Keratinocyte (primary cell): ENCODE measurements at places on chromosomes 2 and 18.
A peak's percentile ranks its signal among the peaks of the same experiment; 100 is the strongest.

DNA sequence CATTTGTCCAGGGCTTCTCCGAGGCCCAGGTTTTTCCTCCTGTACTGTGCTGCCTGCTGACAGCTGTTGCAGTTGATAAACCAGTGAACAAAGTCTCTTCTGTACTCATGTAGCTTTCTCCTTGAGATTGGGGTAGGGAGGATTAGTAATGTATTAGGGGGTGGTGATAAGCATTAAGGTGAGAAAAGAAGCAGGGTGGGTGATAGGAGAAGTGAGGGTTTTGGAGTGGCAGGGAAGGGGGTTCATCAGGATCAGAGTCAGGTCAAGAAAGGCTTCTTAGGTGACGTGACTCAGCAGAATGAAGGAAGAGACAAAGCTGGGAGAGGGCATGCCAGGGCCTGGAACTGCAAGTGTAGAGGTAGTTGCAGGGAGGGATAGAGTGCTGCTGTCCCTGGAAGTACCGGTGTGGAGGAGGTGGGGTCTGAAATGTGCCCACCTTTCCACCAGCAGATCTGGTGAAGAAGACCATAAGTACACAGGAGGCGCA, 48.7 kb downstream of the PKP4 start:
- no peak for DNase-seq

DNA sequence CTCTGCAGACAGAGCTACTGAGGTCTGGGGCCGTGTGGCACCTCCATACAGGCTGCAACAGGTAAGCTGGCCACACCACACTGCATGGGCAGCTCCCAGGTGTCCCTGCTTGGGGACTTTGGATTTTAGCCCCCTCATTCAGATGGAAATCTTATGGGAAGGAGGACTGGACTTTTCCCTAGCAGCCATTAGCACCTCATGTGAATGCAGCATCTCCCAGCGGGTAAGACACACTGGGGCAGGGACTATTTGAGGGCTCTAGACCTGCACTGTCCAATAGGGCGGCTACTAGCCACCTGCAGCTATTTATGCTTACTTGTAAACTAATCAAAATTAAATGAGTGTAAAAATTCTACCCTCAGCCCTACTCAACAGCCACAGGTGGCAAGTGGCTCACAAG, 34.2 kb upstream of the GLI2 start:
- DNase-seq, result no peak

GRCh38 chr2:73068147-73068546, 3.4 kb downstream of the SFXN5 start:
- DNase-seq, result no peak

GRCh38 chr18:59932401-59932800, 32.6 kb downstream of the PMAIP1 start:
- DNase-seq, result no peak

DNA sequence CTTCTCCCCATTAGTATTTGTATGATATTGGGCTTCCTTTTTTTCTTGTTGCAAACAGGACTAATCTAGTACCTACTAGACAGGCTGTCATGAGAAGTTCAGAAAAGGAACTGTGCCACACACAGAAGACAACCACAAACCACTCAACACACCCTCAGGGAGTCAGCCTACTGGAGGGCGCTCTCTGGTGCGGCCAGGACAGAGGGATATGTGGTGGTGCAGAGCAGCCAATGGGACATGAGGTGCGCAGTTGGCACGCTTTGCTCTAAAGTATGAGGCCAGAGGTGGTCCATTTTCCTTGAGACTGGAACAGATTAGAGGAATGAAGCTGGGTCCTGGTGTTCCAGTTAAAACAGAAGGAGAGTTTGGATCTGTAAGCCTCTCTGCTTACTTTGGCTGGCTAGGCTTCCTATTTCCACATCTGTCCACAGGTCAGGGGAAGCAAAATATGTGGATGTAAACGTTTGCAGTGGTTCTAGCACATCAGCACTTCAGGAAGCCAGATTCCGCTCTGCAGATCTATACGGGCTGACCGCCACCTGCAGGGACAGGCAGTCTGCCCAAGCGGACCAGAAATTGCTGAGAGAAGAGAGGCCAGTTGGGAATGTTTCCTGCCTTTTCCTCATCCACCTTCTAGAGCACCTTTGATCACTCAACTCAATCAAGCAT, 114.1 kb downstream of the GFPT1 start:
- no peak for DNase-seq

GRCh38 chr2:159637240-159637639, 20.9 kb upstream of the BAZ2B start:
- DNase-seq, result no peak

DNA sequence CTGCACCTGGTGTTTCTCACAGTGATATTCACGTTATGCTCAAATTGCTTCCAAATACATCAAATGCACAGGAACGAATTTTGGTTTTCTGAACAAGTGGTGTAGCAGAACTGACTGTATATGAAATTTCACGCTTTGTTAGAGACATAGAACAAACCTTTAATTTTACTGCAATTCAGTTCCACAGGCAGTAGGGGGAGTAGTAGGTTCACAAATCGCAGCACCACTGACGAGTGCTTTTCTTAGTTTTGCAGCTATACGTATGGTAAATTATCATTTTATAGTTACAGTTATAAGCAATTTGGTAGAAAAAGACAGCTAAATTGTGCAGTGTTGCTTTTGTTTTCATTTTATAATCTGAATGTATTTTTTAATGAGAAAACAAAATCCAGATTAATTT, 113.3 kb downstream of the KIAA1328 start:
- peak; percentile 1 for DNase-seq

DNA sequence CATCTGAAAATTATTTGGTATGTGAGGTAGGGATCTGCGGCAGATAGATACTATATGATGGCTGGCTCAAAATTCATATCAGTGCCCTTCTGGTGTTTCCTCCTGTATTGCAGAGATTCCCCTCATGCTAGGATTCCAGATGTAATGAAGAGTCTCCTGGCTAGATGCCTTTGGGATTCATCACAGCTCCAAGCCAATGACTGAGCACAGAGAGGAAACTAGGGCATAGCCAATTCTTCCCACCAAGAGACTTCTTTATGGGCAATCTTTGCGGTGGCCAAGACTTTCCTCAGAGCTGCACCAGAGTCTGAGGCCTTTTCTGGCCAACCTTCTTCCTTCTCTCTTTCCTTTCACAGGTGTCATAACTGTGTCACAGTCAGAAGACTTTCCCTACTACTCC, 25.5 kb upstream of the CIB4 start:
- DNase-seq, result no peak

- DNase-seq, result no peak
These were observed 173.7 kb downstream of the SP3 start for GRCh38 chr2:173791502-173791901.

DNA sequence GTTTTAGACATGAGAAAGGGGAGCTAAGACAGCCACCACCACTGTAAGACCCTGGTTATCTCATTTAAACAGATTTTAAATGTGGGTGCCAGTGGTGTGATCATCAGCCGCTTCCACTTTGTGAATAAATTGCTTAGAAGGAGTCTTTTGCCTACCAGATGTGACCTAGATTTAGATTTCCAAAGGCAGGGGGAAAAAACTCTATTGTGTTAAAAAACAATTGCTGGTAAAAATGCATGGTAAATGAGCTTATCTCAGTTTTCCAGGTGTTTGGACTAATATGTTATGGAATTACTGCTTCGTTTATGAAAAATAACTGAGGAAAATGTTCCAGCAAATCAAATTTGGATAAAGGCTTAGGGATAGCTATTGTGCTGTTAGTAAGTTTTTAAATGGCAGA, 466.3 kb upstream of the RAB12 start:
- DNase-seq, result no peak

DNA sequence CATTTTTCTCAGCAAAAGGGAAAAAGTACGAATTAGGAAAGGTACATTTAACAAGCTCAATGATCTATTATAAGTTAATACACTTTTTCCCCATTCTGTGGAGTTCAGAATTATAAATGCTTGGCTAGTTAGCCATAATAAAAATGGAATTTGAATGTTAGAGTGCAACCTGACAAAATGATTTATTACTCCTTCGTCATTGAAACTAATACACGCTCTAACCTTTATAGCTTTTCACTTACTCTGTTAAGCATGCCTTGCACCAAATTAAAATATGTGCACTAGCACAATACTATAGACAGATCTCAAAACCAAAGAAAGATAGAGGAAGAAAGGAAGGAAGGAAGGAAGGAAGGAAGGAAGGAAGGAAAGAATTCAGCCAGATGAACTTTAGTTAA, 46.1 kb upstream of the FRZB start:
- no peak for DNase-seq

GRCh38 chr2:86035376-86035882, 70.3 kb downstream of the POLR1A start:
- no peak for DNase-seq

DNA sequence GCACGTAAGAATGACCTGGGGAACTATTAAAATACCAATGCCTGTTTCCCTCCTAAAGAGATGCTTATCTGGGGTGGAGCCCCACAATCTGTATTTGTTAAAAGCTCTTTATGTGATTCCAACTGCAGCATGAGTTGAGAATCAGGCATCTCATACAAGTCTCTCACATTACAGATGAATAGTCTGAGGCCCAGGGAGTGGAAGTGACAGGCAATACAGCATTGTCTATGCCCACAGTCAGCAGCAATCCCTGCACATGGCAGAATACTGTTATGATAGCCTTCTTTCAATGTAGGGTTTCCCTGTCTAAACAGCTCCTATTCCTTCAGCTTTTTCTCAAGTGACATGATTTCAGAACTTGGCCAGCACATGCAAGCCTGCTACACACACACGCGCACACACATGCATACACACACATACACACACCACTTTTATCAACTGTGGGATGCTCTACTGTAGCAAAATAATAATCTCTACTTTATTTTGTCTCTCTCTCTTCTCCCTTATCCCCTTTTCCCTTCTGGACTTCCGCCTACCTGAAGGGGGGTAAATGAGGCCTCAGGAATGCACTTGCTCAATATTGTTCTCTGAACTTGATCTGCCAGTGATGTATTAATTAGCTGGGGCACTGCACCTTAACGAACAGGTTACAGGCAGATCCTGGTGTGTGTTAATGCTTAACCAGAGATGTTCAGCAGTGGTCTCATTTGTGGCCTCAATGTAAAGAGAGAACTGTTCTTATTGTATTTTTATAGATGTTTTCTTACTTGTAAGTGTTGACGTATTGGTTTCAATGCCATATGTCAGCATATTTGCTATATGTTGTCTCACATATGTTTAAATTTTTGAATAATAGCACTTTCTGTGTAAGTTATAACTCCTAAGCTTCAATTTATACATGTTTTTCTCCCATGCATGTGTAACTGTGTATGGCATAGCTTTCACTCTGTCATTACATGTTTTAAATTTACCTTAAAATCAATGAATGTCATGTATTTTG, 116.0 kb downstream of the SETBP1 start:
- no peak for DNase-seq

DNA sequence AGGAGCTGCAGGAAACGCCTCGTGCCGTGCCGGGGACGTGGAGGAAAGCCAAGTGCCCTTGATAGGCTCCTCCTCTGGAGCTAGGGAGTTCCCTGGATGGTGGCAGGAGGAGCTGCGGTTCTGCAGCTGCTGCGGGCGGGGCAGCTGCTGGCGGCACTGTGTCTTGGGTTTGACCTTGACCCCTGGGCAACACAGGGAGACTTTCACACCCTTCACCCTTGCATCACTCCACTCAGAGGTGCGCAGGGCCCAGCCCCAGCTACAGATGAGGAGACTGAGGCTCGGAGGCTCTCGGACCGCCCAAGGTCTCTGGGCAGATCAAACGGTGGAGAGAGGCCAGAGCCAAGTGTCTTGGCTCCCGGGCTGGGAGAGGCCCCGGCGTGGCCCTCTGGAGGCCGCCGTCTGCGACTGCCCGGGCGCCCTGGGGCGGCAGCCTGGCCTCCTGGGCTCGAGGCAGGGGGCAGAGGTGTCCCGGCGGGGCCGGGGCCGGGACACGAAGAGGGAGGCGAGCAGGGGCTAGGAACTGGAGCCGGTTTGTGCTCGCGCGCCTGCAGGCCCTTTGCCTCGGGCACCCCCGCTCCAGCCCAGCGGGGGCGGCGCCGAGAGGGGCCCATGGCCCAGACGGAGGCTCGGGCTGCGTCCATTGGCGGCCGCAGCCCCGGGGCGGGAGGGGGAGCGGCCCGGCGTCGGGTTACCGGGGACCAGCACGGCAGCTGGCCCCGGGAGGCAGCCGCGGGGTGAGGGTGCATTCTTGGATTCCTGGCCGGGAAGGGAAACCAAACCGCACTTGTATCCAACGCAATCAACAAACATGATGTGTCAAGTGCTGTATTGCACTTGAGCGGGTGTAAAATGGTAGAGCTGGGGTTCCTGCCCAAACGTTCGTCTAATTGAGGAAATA, 129.6 kb upstream of the SLC1A4 start:
- DNase-seq, result no peak

DNA sequence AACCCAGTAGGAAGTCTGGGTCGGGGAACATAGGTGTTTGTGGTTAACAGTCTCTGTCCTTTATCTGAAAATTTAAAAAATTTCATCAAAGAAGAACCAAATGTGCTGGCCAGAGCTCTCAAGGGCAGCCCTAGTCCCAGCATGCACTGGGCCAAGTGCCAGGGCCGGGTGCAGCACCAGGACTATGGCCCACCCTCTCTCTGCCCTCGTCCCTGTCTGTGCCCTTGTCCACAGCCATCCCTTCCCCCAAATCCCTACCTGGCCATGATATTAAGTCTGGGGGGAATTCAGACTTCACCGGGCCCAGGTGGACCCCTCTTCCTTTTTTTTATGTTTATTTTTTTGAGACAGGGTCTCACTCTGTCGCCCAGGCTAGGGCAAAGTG, 14.4 kb upstream of the ZFP36L2 start:
- DNase-seq, result no peak

DNA sequence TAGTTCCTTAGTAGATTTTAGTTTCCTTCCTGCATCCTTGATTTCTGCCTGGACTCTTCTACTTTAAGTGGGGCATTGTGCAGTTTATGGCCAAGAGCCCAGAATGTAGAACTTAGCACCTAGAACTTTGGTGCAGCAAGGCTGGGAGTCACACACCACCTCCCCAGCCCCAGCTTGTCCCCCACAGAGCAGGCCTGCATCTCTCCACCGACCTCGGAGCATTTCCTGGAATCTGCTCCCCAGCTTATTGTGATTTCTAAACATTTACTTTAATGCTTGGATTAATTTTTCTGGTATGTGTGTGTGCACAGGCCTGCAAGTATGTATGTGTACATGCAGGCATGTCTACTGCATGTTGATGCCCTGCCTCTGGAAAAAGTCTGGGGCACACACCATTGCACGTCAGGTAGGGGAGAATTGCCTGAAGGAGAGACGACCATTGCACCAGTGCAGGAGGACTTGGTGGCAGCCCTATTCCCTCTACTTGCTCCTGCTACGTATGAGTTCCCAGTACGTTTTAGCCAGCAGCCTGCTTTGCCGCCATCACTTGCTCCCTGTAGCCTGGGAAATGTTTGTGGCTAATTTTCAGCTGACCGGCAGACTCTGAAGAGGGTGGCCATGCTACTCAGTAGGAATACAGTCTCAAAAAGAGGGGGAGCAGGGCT, 419.9 kb upstream of the HS6ST1 start:
- no peak for DNase-seq

DNA sequence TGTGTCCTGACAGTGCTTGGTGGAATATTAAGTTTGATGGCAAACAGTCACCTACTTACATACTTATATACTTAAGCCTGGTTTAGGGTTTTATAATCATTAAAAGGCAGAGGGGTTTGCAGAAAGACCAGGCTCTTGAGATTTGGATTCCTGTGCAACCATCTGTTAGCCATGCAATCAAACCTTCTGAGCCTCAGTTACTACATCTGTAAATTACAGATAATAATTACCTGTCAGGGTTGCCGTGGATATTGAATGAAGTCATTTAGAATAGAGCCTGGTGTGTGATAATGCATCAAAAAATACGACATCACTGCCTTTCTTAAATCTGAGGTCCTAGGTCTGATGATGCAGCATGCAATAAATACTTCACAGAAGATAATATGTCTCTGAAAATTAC, 152.9 kb downstream of the ARHGAP28 start:
- DNase-seq, result no peak

GRCh38 chr2:185137700-185138099, 539.4 kb downstream of the ZNF804A start:
- DNase-seq, result no peak
